Inflammatory macrophage (primary cell): ENCODE measurements at places on chromosomes 2 and 18.
A peak's percentile ranks its signal among the peaks of the same experiment; 100 is the strongest.

DNA sequence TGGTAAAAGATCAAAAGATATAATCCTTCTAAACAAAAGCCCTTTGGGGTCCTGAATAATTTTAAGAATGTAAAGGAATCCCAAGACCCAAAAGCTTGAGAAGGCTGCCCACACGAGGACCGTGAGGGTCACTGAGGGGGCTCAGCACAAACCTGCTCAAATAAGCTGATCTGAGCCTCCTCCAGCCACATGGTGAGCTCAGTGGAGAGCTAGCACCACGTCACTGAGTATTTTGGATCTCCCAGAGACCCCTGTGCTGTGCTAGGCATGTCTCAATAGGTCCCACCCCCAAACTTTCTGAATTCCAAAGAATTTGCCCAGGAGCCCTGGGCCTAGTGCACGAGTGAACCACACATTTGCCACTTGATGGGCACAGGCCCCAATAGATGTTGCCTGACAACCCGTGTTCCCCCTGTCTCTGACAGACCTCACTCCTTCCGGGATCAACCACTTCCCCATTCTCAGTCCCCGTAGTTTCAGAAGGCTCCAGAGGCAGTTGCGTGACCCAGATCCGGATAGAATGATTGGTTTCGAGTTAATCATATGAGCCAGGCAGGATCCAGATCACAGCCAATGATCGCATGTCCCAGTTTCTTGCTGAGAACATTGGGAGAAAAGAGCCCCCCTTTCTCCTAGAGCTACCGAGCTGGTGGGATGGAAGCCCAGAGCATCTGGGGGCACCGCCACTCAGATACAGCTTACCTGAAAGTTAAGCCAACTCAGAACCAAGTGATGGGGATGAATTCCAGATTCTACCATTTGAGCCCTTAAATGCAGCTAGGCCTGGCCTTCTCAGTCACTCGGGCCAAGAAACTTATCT lies 203.8 kb downstream of the TNS1 start:
- peak; percentile 85 for DNase-seq

GRCh38 chr2:14587119-14587518 lies 45.4 kb upstream of the LRATD1 start:
- DNase-seq: no peak

GRCh38 chr2:13046557-13047165 lies 329.9 kb downstream of the TRIB2 start:
- peak; percentile 5 for DNase-seq

DNA sequence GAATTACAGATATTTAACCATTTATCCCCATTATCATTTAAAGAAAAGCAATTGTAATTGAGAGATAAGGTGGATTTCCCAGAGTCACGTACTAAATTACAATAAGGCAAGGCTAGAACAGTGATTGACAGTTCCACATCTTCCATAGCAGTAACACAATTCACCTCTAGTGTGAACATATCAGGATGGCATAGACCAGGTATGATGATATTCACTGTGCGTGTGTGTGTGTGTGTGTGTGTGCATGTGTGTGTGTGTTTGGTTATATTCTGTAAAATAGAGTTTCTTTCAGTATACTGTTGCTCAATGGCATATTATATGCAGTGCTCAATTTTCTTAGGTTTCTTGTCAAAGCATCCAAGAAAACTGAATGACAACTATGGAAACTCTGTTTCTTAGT lies 1.7 kb downstream of the SCN2A start:
- no peak for DNase-seq

DNA sequence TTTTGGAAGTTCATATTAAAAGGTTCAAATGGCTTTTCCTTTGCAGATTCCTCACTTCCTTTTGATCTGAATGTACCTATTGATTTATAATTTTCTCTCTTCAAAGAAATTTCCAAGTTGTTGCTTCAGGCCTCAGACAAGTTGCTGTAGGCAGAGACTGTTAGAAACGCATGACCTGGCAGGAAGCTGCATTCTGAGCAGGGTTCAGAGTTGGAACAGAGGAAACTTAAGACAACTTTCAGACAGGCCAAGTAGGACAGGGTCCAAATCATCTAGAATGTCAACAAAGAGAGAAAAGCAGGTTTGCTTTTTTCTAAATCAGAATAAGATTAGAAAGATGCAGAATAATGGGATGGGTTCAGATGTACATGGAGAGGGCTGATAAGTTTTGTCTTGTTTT lies 416.3 kb downstream of the LRP1B start:
- no peak for DNase-seq

DNA sequence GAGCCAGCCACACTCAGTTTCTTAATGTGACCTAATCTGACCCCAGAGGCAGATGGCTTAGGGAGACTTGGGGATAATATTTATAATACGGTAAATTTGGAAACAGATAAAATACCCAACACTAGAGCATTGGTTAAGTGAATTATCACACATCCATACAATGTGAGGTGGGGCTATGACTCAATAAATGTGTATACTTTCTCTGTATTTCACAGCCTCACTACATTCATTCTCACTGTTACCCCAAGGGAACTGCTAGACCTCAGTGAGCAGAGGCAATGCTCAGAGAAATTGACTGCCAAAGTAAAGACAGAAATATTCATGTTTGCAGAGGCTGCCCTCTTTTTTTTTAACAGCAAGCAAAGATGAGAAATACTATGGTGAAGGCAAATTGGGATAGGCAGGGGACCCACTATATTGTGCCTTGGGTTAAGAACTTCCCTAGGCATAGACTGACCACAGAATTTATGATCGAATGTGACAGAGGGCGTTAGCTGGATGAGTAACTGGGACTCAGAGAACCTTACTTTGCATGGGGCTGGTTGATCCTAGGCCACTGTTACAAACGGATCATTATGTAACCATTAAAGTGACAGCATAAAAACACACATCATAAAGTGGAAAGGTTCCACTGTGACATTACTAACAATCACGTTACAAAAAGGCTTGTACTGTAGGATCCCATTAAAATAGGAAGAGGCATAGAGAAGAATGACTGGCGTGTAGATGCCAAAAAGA lies 246.0 kb upstream of the LYPD1 start:
- no peak for DNase-seq

DNA sequence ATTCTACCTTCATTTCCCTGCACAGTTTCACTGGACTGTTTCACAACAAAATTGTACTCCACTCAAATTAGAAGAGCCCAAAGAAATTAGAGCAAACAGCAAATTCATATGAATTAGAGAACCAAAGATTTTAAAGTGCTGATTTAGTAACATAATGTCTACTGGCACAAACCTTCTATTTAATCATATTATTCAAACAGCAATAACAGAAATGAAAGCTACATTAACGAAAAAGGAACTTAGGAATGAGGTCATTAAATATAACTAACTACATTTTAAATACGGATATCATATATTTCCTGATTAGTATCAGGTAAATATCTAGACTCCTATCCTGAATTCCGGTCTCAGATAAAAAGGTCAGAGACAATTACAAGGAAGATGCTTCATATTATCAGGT lies 5.1 kb downstream of the C18orf32 start:
- DNase-seq: no peak

DNA sequence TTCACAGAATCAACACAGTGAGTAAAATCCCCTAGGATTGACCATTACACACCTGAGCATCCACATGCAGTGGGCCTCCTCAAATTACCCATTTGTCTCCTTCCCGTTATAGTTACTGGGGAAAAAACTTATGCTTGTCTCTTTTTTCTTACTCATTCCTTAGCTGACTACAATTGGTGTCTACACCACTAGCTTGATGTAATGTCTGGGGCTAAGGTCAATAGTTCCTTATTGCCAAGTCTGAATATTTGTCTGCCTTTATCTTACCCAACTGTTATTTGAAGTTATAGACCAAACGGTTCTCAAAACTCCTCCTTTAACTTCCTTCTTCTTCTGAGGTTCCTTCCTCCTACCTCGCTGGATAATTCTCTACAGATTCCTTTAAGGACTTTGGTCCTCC lies 41.9 kb upstream of the TMEM17 start:
- no peak for DNase-seq

- DNase-seq: peak; percentile 54
These were observed 2.4 kb upstream of the INHBB start for GRCh38 chr2:120343433-120344105.

DNA sequence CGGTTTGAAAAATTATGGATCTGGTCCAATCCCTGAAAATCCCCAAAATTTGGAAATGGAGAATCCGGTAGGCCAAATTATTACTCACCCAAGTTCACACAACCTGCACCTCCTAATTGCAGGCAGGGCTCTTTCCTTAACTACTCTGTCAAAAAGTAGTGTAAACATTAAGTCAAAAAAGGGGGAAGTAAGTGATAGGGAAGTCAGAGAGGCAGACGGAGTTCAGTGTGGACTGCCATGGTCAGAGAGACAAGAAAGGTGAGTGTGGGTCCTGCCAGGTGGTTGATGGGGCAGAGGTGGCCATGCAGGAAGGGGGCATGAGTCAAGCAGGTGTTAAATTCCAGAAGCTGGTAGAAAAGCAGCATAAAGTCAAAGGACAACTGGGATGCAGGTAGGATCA lies 104.7 kb upstream of the STPG4 start:
- peak; percentile 31 for DNase-seq

DNA sequence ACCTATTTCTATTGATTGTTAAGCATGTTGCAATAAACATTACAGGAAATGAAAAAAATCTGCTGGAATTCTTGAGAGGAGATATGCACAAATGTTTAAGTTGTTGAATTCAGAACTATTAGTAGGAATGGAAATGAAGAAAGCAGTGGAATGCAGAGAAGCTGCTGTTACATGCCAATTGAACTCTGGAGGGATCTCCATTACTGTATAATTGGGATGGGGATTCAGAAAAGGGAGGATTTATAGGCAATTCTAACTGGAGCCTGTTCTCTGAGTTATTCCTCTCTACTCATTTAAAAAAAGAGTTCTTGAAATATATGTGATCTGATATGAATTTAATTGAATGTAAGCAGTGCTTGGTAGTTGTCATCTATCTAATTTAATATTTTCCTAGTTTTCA lies 2.6 kb upstream of the ASXL3 start:
- DNase-seq: no peak

DNA sequence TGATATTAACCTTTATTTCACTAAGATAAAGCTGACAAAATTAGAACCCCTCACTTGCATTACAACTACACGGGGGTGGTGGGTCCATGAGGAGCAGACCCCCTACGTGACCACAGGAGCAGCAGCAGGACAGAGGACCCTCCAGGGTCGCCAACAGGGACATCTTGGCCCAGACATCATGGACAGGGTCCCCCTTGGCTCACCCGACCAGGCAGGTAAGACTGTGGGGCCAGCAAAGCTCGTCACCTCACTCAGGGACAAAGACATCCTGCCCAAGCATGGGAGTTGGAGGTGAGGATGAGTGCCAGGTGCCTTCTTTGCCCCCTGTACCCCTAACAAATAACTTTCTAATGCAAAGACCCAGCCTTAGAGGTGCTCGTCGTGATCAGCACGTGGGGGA lies 111.3 kb upstream of the RAB6C start:
- DNase-seq: no peak

- DNase-seq: no peak
These were observed 4.2 kb upstream of the NOSTRIN start for GRCh38 chr2:168798076-168798887.

- DNase-seq: no peak
These were observed 123.2 kb upstream of the RPRM start for GRCh38 chr2:153601812-153602211.

- no peak for DNase-seq
These were observed 37.9 kb downstream of the DPYSL5 start for GRCh38 chr2:26885651-26886329.

DNA sequence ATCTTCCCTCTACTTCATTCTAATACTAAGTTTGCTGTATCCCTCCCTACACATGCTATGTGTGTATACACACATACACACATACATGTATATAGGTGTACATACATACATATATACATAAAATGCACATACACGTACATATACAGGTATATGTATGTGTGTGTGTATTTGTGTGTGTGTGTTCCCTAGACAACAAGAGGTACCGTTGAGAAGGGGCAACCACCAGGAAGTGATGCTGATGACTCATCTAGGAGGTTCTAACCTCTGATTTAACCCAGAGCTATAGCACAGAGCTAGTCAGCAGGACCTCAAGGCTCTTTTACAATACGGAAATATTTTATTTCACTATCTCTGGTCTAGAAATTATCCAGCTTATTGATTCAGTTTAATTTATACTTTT lies 139.2 kb downstream of the LAMA3 start:
- peak; percentile 65 for DNase-seq

DNA sequence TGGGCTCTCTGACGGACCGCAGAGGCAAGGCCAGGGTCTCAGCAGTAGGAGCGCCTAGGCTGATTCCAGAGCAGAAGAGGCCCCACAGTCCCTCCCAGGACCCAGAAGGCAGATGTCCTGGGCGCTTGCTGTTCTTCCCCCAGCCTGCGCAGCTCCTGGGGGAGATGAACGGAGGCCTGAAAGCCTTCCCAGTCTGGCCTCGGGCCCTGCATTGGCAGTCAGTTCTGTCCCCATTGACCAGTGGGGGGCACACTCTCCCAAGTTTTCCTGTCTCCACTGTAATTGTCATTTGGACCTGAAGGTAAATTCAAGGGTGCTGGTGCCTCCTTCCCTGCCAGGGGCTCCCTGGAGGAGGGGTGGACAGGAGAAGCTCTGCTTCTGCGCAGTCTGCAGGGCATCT lies 345.7 kb downstream of the CYP26B1 start:
- DNase-seq: peak; percentile 7

- no peak for DNase-seq
These were observed 114.6 kb upstream of the ARHGAP28 start for GRCh38 chr18:6614952-6615351.

DNA sequence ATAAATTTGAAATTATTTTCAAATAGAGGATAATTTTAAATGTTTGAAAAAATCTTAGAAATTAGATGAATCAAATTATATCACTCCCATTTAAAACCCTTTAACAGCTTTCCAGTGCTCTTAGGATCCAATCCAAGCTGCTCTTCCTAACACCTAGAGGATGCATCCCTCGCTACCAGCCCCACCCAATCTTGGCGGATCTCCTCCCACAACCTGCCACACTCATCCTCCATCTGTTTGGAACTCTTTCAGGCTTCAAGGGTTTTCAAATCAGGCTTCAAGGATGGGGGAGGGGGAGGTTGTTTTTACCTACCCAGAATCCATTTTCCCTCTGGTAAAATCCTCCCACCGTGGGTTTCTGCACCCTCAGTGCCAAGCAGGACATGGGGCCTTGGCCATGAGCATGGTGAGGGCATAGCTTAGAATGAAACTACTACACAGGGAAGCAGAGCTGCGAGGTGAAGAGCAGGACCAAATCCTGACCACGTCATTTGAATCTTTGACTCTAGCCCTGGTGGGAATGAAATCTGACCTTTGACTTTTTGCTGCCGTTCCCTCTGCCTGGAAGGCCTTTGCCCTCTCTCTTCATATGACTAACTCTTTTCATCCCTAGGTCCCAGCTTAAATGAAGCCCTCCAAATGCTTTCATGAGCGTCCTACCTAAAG lies 113.0 kb upstream of the MAPRE2 start:
- DNase-seq: no peak

- DNase-seq: no peak
These were observed 456.2 kb downstream of the PARD3B start for GRCh38 chr2:205001300-205001966.
